ENCODE measurements at places on chromosomes 1 and 21.

- DNase-seq, result no peak
Measured at GRCh38 chr1:67814121-67814772, 19.0 kb downstream of the GNG12 start.

DNA sequence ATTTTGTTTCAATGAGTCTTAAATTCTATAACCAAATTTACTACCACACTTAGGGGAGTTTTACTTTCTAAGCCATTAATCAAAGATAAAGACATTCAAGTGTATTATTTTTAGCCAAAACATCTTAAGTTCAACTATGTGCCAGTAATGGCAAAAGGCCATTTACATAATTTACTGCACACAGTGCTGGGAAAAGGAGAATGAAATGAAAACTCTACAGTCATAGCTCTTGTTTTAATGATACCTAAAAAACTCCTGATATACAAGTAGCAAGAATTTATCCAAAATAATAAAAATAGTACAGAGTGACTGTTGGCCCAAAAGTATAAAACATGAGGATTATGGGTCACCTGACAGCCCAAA is 42.4 kb upstream of the C1orf198 start:
- DNase-seq, result no peak

DNA sequence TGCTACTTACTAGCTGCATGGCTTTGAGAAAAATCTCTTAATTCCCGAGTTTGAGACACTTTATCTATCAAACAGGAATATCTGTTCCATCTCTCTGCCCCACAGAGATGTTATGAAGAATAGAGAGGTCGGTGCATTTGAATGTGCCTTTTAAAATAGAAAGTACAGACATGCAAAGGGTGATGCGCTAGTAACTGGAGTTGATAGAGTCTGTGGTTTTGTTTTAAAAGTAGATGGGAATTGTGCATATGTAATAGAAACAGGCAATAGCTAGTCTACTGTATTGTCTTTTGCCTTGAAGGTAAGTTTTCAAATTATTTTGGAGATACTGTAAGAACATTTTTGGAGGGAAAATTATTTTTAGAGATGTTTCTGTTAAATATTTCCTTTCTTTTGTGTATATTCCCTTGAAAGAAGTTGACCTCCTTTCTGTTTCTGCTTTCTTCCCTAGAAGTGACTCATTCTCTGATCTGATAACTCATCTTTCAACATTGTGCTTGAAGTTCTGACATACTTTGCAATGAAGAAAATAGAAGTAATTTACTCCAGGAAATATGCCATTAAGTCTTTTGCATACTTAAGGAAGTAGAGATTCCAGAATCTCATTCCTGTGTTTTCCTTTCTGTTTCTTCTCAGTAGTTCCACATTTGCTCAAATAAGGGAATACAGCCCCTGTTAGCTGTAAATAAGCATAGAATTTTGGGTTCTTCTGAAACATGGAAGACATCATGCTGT is 151.6 kb downstream of the SDCCAG8 start:
- no peak for DNase-seq

DNA sequence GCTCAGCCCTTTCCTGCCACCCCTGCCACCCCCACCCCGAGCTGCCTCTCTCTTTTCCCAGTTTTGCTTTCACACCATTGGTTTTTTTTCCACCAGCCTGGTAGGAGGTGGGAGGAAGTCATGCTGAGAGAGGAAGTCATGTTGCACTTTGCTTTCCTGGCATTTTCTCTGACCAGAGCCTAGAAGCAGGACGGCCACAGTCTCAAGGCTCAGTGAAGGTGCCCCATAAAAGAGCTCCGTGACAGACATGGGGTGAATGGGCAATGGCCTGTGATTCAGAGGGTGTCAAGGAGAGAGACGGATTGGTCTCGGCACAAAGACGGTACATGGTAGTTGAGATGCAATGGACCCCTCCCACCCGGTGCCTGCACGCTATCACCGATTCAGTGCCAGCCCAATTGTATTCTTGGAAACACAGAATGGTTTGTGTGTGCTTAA is 42.1 kb upstream of the DMRTB1 start:
- no peak for DNase-seq

- no peak for DNase-seq
Measured at GRCh38 chr1:231020816-231021215, 19.2 kb downstream of the FAM89A start.

DNA sequence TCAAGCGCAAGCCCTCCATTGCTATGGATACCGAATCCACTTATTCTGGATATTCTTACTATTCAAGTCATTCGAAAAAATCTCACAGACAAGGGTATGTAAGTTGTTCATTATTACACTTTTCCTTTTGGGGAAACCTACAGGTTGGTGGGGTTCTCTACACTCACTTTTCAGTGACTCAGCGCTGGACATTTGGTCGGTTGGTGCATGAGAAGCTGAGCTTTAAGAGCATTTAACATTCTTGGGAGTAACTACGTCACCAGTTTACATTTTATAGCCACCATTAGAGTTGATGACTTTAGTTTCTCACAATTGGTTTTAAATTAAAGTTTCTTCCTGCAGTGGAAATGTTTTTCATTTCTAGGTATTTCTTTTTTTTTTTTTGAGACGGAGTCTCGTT is 9.6 kb downstream of the VANGL1 start:
- no peak for DNase-seq

Data from activated naive CD8-positive, alpha-beta T cell treated with anti-CD3 and anti-CD28 coated beads, Interleukin-2, amount 50 U/mL, for 24 hours (primary cell).